Activated T-helper 1 cell treated with anti-CD3 and anti-CD28 coated beads, Interleukin-2, amount 50 U/mL, for 16 hours (primary cell): ENCODE measurements at places on chromosomes 7 and 10.
A peak's percentile ranks its signal among the peaks of the same experiment; 100 is the strongest.

DNA sequence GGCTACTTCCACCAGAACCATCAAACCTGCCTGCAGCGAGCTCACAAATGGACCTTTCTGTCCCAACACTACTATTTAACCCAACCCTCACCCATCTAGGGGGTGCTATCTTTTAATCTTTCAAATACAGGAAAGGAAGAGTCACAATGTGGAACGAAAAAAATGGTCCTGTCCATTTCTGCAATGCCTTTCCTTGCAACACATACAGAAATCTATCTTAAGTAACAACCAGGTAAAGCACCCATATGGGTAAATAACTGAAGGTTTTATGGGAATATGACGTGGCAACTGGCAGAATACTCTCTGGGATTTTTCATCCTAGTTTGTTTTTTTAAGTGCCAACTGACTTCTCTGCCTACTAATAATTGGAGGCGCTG is 24.6 kb downstream of the TNS3 start:
- DNase-seq = no peak

DNA sequence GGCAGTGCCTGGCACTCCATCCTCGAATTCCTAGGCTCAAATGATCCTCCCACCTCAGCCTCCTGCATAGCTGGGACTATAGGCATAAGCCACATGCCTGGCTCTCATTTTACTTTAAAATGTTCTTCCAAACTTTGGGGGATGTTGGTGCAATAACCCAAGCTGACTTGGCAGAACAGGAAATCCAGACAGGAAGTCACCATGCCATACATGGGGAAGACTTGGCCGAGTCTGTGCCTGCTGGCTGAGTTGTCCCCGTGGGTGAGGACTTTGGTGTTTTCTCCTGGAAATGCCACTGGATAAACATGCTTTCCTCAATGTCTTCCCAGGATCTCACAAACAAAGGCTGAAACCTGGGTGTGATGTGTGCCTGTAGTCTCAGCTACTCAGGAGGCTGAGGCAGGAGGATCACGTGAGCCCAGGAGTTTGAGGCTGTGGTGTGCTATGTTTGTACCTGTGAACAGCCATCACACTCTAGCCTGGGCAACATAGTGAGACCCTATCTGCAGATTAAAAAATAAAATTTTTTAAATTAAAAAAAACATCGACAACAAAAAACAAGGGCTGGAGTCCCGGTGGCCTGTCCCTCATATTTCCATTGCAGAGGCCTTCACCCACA is 19.8 kb downstream of the HKDC1 start:
- no peak for DNase-seq

- no peak for DNase-seq
Observed at GRCh38 chr7:44977959-44978335, 868 bp downstream of the MYO1G start.

GRCh38 chr7:94129443-94130140 is 125.4 kb upstream of the BET1 start:
- DNase-seq = no peak

GRCh38 chr10:52486840-52487611 is 172.9 kb downstream of the DKK1 start:
- DNase-seq = no peak

DNA sequence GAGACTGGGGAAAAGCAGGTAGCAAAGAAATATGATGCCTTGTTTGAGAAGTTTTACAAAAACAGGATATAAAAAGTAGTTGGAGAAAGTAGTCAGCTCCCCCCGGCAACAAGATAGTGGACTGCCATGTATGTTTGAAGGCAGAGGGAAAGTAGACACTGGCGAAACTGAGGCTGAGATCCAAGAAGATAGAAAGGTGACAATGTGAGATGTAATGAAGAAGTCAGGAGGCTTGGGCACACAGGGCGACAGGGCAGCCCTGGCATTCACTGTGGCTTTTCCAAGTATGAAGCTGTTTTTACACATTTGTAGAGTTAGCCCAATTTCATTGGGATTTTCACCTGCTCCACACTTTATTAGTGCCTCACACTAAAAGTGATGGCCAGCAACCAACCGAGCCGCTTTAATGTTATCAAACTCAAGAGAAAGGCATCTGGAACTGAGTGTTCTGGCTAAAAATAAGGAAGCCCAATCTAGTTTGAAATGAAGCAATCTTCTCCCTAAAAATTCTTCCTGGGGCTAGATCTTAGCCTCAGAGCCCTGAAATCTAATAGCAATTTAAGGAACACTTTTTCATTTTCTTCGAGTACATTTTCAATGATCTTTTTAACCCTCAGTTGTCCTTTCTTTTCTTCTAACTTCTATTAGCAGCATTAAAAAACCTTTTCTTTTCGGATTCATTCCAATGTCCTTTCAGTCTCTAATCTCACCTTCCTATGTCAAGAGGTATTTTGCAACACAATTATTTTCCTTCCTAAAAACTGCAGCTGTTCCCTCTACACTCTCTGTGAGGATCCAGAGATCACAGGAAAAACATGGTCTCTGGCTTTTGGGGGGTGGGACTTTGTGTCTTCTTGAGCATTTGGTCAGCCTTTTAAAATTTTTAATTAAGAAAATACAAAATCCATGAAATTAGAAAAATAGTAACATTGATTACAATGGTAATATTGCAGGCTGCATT is 108.0 kb downstream of the RNLS start:
- no peak for DNase-seq

DNA sequence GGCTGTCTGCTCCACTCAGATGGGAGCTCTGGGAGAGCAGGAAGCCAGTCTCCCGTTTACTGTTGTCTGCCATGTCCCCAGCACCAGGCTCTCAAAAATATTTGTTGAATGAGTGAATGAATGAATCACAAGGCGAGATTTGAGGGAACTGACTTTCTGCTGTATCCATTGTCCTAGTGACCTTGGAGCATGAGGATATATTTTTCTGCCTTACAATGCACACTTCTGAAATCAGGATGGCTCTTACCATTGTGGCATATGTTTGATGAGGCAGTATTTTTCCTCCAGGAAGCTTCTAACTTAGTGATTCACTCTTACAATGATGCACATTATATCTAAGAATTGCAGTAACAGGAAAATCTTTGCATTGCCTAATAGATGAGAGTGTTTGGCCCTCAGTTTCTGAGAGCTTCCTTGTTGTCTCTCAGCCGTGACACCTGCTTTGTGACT is 136.4 kb downstream of the RPS24 start:
- DNase-seq = no peak

DNA sequence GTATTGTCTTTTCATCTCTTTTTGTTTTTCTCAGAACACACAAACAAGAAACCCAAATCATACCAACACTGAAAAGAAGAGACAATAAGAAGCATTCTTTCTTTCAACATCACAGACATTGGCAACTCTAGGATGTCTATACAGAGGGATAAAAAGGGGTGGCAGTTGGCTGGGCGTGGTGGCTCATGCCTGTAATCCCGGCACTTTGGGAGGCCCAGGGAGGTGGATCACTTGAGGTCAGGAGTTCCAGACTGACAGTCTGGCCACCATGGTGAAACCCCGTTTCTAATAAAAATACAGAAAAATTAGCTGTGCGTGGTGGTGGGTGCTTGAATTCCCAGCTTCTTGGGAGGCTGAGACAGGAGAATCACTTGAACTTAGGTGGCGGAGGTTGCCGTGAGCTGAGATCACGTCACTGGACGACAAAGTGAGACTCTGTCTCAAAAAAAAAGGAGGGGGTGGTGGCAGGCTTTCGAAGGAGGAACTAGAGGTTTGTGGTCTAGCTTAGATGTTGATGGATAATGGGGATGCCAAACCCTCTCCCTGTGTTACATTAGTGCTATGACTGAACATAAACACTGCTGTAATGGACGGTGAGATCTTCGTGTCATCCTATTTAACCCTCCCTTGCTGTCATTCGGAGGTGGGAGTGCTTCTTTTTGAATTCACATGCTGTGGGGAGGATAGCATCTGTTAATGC is 9.4 kb downstream of the CNNM2 start:
- no peak for DNase-seq

DNA sequence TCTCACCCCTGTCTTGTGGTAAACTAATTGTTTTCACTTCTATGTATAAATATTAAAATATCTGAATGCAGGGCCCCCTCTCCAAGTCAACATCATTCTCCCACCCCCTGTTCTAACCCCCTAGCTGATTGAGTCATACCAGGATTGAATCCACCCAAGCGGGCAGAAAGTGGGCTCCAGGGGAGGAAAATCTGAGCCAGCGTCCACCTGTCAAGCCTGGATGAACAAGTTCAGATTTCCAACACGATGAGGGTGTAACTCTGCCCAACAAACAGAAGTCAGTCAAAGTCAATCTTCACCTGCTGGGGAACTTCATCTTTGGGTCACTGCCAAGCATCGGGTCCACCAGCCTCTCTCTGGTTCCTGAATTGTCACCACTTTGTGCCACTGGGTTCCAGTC is 162.9 kb upstream of the CELF2 start:
- no peak for DNase-seq

- no peak for DNase-seq
Observed at GRCh38 chr10:119306986-119307392, 99.6 kb downstream of the GRK5 start.

- no peak for DNase-seq
Observed at GRCh38 chr7:121116396-121116795, 127.9 kb downstream of the CPED1 start.

- no peak for DNase-seq
Observed at GRCh38 chr7:141651417-141651816, 50.5 kb downstream of the DENND11 start.

- DNase-seq = no peak
Observed at GRCh38 chr10:81219758-81220157, 655.2 kb upstream of the NRG3 start.

- DNase-seq = peak; percentile 31
Observed at GRCh38 chr7:152435384-152436110, at the start of gene KMT2C. TSS of gene KMT2C (minus strand) at chr7:152436003. CDS start at chr7:152435786, 217 bp downstream.

DNA sequence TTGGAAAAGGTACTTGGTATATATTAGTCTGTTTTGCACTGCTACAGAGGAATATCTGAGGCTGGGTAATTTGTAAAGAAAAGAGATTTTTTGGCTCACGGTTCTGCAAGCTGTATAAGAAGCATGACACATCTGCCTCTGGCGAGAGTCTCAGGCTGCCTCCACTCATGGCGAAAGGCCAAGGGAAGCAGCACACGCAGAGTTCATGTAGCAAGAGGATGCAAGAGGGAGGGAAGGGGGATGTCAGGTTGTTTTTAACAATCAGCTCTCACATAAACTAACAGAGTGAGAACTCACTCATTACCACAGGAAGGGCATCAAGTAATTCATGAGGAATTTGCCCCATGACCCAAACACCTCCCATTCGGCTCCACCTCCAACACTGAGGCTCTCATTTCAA is 484.8 kb upstream of the DPP6 start:
- DNase-seq = no peak

- no peak for DNase-seq
Observed at GRCh38 chr10:17199351-17199804, 2.1 kb downstream of the TRDMT1 start.

GRCh38 chr7:15305002-15305600 is 256.7 kb downstream of the AGMO start:
- DNase-seq = no peak

GRCh38 chr7:150447966-150448788 is 2.3 kb upstream of the GIMAP8 start:
- DNase-seq = no peak

DNA sequence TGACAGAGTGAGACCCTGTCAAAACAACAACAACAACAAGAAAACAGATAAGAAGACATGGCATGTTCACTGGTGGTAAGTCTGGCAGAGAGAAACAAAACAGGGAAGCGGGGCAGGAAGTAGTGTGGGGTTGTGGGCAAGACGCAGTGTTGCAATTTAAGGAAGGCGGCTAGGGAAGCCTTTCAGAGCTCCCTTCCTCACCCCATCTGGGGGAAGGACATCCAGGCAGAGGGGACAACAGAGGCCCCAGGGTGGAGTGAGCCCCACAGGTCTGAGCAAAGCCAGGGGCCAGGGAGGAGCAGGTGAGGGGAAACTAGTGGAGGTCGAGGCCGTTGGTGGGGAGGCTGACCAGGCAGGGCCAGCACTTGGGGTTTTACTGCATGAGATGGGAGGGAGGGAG is 16.8 kb downstream of the LAT2 start:
- no peak for DNase-seq
